ENCODE measurements at places on chromosomes 13 and 19.
A peak's percentile ranks its signal among the peaks of the same experiment; 100 is the strongest.

DNA sequence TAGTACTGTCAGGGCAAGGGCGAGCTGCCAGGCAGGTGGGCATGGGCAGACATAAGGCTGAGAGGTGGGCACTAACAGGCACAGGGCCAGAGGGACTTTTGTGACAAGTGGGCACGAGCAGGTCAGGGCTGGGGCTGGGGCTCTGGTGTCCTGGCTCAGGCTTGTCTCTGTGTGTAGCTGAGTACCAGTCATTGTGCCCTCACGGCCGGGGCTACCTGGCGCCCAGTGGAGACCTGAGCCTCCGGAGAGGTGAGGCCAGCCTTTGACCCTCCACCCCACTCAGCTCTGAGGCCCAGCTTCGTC lies 21.6 kb downstream of the LTBP4 start:
- DNase-seq, result no peak

GRCh38 chr19:42132030-42132628 lies at the start of gene POU2F2:
Gene POU2F2 (minus strand): TSS chr19:42132446. CDS start chr19:42132411, 35 bp downstream.
- peak; percentile 69 for DNase-seq

DNA sequence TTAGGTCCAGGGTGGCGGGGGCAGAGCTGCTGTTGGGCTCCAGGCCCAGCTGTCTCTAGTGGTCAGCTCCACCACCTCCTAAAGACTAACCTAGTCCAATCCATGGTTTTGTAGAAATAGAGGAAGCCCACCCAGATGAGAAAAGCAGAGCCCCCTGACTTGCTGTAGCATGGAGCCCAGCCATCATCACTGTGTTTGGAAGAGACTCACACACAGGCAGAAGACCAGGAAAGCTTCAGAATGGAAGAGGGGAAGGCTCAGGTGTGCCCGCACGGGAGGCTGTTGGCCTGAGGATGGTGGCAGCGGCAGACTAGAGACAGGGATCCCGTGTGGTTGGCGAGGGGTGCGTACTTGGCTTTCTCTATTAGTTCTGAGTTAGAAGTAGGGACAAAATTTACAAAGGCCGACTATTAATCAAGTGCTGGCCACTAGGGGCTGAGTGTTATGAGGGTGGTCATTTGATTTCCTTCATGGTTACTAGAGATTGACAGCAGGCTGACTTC lies 193.2 kb upstream of the SOX1 start:
- DNase-seq, result no peak

DNA sequence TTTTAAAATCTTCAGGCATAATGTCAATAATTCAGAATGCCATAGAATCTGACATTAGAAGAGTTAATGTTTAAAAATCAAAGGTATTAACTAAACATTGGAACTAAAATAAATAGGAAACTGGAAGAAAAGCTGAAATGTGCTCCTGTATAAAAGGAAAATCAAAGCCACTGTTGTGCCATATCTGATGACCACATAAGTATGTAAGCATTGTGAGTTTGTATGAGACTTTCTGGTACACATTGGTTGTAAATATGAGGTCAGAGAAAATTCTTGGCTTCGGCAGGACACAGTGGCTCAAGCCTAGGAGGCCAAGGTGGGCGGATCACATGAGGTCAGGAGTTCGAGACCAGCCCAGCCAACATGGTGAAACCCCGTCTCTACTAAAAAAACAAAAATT lies 48.3 kb upstream of the INTS6 start:
- no peak for DNase-seq

GRCh38 chr19:48194844-48195830 lies 24.7 kb downstream of the ZSWIM9 start:
- DNase-seq, result no peak

- DNase-seq, result no peak
Observed at GRCh38 chr19:38483016-38483630, 49.6 kb downstream of the RYR1 start.

DNA sequence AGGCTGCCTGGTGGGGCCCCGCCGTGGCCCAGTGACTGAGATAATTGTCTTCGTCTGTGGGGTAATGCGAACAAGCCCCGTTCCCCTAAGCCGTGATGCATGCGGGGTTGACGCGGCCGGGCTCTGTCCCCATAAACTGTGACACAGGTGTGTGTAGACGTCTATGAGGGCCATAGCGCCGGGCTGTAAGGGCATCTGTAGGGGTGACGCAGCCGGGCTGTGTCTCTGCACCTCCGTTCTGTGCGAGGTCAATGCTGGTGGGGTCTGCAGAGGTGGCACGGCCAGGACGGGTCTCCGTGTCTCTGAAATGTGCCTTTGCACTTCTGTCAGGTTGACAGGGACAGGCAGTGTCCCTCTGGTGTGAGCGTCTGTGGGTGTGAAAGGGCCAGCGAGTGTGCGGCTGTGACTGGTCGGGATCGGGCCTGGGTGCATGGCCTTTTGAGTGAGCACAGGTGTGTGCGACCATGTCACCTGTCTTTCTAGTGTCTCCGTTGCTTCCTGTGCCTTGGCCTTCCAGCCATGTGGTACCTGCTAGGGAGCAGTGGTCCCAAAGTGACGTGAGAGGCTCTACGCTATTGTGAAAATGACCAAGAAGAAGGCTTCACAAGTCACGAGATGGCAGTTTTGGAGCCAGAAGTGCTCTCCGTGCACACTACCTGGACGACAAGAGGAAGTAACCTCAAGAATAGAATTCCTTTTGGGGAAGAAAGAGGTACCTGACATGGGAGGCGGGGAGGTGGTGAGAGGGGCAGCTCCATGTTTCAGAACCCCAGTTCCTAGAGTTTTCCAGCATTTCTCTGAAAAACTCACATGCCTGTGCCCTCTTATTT lies 16.4 kb upstream of the ZNF331 start:
- no peak for DNase-seq

DNA sequence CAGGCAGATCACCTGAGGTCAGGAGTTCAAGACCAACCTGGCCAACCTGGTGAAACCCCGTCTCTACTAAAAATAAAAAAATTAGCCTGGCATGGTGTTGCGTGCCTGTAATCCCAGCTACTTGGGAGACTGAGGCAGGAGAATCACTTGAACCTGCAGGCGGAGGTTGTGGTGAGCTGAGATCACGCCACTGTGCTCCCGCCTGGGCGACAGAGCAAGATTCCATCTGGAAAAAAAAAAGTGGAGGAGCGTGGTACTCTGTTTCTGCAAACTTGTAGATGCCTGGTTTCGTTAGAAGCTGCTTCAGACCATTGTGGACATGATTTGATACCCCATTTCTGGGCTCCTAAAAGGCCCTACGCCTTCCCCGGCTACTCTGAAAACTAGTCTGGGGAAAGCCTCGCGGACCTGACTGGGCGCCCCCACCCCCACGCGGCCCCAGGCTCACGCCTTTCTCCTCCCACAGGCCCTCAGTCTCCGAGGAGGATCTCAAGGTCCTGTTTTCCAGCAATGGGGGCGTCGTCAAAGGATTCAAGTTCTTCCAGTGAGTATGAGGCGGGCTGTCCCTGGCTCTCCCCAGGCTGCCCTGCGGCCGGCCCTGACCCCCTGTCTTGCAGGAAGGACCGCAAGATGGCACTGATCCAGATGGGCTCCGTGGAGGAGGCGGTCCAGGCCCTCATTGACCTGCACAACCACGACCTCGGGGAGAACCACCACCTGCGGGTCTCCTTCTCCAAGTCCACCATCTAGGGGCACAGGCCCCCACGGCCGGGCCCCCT lies 11.5 kb downstream of the PLPPR3 start:
- DNase-seq, result no peak

- no peak for DNase-seq
Observed at GRCh38 chr19:32349051-32349450, 3.6 kb downstream of the ZNF507 start.

DNA sequence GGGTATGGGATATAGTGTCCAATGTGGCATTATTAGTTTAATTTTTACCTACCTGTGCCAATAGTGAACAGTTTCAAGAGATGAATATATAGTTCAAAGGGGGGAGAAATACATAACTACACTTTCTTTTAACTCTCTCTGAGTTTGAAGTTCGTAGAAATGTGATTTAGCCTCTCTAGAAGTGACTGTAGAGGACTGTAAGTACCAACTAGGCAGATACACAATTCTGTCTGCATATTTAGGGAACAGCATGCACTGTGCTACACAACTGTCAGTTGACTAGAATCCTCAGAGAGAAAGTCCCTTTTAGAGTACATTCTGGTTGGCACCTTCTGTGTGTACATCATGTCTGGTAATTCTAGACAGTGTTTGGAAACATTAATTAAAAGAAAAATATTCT lies 17.5 kb upstream of the ZNF90 start:
- DNase-seq, result no peak

- no peak for DNase-seq
Observed at GRCh38 chr13:80428349-80429096, 87.6 kb upstream of the SPRY2 start.

Data from stimulated activated effector memory CD8-positive, alpha-beta T cell treated with anti-CD3 and anti-CD28 coated beads, Interleukin-12 subunit alpha, Interleukin-12 subunit beta, amount 100 ng/mL, for 72 hours (primary cell).